Tibial nerve (tissue), 4 donors: ENCODE measurements at places on chromosomes 3 and 15. TPM values are rescaled to one million over a fixed set of nuclear protein-coding genes. Genes with fewer than 3 reads are reported as not detected.

- DNase-seq: no peak
- no peak overlapping the region for H3K27ac ChIP-seq
- no peaks in the 10 kb centered on the region for H3K36me3 ChIP-seq
- no peak overlapping the region for H3K4me3 ChIP-seq
- no peaks in the 10 kb centered on the region for H3K4me1 ChIP-seq
- H3K27me3 ChIP-seq: no peaks in the 10 kb centered on the region
Measured at GRCh38 chr15:41865490-41866055, 26.9 kb downstream of the PLA2G4B start.

- H3K27me3 ChIP-seq: no peaks in the 10 kb centered on the region
- H3K36me3 ChIP-seq: no peaks in the 10 kb centered on the region
- no peak overlapping the region for H3K27ac ChIP-seq
- H3K4me1 ChIP-seq: no peaks in the 10 kb centered on the region
- peak; percentile 65 for DNase-seq
Measured at GRCh38 chr3:65729555-65729954, 309.2 kb downstream of the MAGI1 start.

Gene DZIP1L
- total RNA-seq: 64.5 TPM

Gene NAALADL2
- 16.7 TPM for total RNA-seq
